Suppressor macrophage (primary cell): ENCODE measurements at places on chromosomes 6 and 20.

DNA sequence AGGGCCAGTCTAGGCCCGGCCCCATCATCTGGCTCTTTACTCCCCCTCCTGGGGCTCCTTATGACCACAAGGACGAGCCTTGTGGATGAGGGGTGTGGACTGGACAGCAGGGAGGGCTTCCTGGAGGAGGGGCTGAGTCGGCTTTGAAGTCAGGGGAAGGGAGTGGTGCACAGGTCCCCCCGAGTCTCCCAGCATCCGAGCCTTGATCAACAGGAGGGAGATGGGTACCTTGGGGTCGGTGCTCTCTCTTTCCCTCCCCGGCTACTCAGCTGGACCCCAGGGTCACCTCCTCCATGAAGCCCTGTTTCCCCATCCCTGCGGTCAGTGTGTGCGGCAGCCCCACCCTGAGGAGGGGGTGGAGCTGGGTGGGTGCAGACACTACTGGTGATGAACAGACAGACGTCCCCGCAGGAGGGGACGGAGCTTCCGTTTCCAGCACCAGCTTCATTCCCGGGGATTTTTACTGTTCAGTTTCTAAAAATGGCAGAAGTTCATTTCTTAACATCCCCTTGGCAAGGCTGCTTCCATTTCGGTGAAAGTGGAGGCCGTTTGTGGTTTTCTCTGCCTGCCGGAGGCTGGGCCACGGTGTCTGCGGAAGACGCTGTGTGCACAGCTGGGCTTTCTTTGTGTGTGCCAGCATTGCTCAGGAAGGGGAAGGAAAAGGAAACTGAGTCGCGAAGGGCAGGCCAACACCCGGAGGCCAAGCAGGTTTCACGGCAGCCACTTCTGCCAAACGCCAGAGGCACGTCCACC is 19.6 kb downstream of the NTSR1 start:
- DNase-seq, result peak; percentile 63

DNA sequence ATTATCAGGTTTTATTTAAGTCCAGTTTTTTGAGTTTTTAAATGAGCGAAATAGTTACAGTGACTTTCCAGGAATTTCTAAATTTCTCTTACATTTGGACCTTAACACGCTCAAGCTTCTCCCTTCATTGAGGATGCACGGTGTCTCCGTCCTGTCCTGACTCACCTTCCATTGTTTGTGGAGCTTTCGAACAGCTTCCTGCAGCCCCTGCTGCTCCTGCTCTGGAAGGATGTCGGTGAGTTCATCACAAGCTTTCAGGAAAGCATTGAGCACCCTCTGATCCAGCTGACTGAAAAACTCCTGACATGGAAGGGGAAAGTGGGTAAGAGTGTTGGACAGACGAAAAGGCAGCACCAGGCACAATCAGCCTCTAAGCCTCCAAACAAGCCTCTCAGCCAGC is 183.7 kb downstream of the SYNE1 start:
- DNase-seq, result no peak

GRCh38 chr20:54044156-54044555 is 26.2 kb downstream of the BCAS1 start:
- peak; percentile 24 for DNase-seq

GRCh38 chr6:27370391-27370790 is 18.2 kb upstream of the ZNF391 start:
- no peak for DNase-seq

DNA sequence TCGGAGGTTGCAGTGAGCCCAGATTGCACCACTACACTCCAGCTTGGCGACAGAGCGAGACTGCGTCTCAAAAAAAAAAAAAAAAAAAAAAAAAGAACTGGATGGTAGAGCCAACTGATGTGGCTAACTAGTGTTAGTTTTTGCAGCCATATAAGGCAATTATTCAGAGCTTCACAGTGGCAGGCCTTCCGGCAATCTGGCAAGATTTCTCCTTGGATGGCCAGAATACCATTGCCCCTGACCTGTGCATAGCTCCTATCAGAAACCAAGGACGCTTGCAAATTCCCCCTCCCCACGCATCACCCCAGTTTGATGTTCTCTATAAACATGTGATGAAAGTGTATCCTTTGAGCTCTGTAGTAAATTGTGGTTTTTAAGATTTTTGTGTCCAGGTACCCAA is 127.0 kb downstream of the RNF144B start:
- DNase-seq, result no peak

DNA sequence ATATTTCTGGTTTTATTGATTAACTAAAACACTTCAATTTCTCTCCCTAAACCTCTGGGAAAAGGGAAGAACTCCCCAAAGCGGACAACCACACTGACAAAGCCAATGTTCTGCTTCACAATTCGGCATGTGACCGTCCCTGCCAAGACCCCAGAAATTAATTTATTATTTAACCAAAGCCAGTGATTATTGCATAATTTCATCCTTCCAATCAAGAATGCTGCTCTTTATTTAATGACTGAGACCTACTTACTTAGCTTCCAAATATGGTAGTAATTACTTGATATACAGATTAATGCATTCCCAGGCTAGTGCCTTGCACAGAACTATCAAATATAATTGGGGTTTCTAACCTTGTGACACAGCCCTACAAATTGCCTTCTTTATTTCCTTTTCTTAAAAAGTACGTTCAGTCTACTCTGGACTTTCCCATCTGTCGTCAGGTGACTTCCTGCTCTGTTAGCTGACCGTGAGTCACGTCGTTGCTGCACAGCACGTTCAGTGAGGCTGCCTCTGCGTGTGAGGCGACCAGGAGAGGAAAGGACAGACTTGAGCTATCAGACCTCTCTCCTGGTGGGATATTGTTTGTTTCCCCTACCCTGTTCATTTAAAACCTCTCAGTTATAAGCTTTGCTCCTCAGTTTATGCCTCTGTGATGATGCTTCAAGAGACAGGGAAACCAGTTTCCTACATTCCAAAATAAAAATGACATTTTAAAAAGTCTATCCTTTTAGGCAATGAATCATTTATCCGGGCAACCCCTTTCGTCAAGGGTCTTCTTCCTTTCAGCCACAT is 55.7 kb upstream of the TNFAIP3 start:
- peak; percentile 94 for DNase-seq

- peak; percentile 35 for DNase-seq
These were observed at the start of gene PLTP for GRCh38 chr20:45911486-45912343. Gene PLTP, minus strand, starts transcription at chr20:45912155. Its CDS starts 703 bp downstream, at chr20:45911452.

GRCh38 chr6:98875375-98875774 is 41.0 kb downstream of the POU3F2 start:
- no peak for DNase-seq

- DNase-seq, result no peak
These were observed 97.5 kb downstream of the ERMARD start for GRCh38 chr6:169848946-169849345.
